ENCODE measurements at places on chromosomes 6 and 20.

- H3K36me3 ChIP-seq: no peaks in the 10 kb centered on the region
- no peaks in the 10 kb centered on the region for H3K27me3 ChIP-seq
- no peak overlapping the region for H3K27ac ChIP-seq
- DNase-seq: no peak
Measured at GRCh38 chr6:97000138-97000537, 75.6 kb downstream of the KLHL32 start.

- no peaks in the 10 kb centered on the region for H3K36me3 ChIP-seq
- no peaks in the 10 kb centered on the region for H3K27me3 ChIP-seq
- no peaks in the 10 kb centered on the region for H3K4me1 ChIP-seq
- no peak overlapping the region for H3K4me3 ChIP-seq
Measured at GRCh38 chr20:18686696-18687095, 98.8 kb downstream of the DTD1 start.

GRCh38 chr6:79149884-79150283, 71.8 kb upstream of the PHIP start:
- H3K4me1 ChIP-seq: no peaks in the 10 kb centered on the region
- H3K4me3 ChIP-seq: no peak overlapping the region
- no peak overlapping the region for H3K27ac ChIP-seq
- H3K27me3 ChIP-seq: no peaks in the 10 kb centered on the region
- no peaks in the 10 kb centered on the region for H3K36me3 ChIP-seq
- DNase-seq: no peak

- H3K27ac ChIP-seq: no peak overlapping the region
- DNase-seq: no peak
- H3K27me3 ChIP-seq: no peaks in the 10 kb centered on the region
- no peak overlapping the region for H3K4me3 ChIP-seq
Measured at GRCh38 chr6:122734529-122735395, 44.8 kb upstream of the FABP7 start.

DNA sequence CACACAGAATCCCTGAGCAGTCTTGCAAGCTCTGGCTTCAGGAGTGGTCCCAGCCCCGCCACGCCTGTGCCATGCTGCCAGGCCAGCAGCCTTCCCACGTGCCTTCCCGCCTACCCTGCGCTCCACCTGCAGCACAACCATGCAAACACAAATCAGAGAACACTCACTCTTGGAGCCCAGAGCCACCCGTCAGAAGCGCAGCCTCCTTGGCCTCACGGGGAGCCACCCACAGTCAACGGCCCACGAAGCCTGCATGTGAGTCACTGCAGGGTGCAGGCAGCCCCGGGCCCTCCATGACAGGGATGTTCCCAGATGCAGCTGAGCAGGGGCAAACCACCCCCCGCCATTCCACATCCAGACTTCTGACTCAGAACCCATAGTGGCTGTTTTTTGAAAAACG, 217.0 kb downstream of the DLL1 start:
- H3K4me3 ChIP-seq: no peak overlapping the region
- H3K27ac ChIP-seq: no peak overlapping the region

DNA sequence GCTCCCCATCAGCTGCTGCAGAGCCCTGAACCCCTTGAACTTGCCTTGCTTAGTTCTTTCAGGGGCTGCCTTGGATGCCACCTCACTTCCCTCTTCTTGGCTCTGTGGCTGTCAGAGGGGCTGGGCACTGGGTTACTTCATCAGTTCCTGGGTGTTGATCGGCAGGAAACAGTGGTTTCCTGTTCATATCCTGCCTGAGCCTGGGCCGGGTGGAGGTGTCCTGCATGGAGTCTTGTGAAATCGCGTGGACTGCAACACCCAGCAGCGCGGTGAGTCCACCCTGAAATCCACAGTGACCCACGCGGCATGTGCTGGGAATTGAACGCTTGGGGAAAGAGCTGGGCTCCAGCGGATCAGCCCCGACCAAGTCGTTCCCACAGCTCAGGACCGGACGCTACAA, 97.5 kb downstream of the CDH26 start:
- no peaks in the 10 kb centered on the region for H3K36me3 ChIP-seq
- no peaks in the 10 kb centered on the region for H3K4me1 ChIP-seq
- DNase-seq: no peak
- H3K27me3 ChIP-seq: no peaks in the 10 kb centered on the region
- no peak overlapping the region for H3K27ac ChIP-seq
- no peak overlapping the region for H3K4me3 ChIP-seq

DNA sequence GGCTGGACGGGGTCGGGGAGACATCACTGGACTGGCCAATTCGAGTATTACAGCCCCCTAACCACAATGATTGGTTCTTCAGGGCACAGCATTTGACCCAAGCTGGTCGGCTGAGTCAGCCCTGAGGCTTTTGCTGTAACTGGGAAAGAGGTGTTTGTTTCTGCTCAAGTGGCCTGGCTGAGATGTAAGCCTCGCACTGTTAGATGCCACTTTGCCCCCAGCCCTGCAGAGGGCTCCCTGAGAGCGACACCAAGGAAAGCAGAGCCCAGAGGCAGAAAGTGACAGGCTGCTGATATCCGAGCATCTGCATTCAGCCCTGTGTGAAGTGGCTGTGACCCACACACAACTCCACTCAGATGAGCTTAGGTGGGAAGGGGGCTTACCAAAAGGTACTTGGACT, 19.4 kb downstream of the ERGIC3 start:
- H3K27ac ChIP-seq: no peak overlapping the region
- no peaks in the 10 kb centered on the region for H3K36me3 ChIP-seq
- peak; percentile 37 for DNase-seq
- H3K4me3 ChIP-seq: no peak overlapping the region
- no peaks in the 10 kb centered on the region for H3K27me3 ChIP-seq

DNA sequence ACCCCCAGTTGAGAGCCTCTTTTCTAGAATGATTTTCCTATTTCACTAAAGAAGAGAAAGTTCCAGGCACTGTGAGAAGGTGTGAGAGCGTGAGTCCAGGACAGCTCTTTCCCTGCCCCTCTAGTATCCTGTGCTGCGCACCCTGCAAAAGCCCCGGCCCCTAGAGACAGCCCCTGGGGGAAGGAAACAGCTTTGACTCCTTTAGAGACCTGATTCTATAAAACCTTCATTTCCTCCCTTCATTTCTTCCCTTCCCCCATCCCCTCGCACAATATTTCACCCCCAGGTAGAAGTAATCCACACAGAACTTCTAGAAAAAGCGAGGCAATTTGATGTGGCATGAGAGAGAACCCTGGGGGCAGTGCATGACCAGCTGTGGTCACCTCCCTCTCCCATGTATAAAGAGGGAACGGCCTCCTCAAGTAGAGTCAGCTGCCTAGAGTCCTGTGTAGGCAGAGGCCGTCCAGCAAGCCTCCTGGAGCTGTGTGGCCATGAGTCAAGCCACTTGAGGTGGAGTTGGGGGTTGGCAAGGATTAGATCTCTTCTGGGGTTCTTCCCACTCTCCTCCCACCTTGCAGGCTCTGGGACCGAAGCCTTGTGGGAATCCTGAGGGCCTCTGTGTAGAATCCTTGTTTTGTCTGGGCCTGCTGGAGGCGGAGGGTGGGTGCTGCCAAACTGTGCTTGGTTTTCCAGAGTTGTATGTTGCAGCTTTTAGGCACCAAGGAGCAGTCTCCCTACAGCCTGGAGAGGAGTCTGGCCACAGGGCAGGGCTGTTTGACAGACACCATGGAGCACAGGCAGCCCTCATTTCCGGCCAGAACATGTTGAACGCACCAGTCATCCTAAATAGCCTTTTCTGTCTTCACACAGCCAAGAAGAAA, 41.7 kb downstream of the CHMP4B start:
- H3K27me3 ChIP-seq: no peaks in the 10 kb centered on the region
- peaks cover 90% of the 10 kb centered on the region for H3K4me1 ChIP-seq
- no peak overlapping the region for H3K4me3 ChIP-seq

DNA sequence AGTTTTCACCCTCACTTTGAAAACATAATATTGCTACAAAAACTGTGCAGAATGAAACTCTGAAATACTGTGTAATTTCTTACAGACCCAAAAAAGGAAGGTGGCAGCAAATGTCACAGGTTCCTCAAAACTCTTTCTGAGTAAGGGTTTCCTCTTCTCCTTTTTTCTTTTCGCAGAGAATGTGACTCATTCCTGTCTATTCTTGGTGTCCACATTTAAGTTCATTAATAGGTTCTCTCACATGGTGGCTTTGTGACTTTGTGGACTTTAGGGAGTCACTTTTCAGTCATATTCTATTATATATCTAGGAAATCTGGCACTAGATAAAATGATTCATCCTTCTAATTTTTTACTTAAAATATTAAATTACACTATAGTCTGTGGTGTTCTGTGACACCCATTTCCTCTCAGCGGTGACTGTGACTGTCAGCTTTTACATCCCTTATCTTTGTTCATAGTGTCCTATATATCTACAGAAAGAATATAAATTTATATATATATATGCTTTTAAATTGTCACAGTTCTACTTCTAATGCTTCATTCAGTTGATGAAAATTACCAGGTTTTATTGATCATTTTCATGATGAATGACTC, 126.8 kb upstream of the HCRTR2 start:
- H3K27me3 ChIP-seq: no peaks in the 10 kb centered on the region
- no peak overlapping the region for H3K4me3 ChIP-seq
- DNase-seq: no peak
- 0 out of 2 replicates have a peak, but pooled peaks cover 3% of the 10 kb centered on the region for H3K4me1 ChIP-seq

DNA sequence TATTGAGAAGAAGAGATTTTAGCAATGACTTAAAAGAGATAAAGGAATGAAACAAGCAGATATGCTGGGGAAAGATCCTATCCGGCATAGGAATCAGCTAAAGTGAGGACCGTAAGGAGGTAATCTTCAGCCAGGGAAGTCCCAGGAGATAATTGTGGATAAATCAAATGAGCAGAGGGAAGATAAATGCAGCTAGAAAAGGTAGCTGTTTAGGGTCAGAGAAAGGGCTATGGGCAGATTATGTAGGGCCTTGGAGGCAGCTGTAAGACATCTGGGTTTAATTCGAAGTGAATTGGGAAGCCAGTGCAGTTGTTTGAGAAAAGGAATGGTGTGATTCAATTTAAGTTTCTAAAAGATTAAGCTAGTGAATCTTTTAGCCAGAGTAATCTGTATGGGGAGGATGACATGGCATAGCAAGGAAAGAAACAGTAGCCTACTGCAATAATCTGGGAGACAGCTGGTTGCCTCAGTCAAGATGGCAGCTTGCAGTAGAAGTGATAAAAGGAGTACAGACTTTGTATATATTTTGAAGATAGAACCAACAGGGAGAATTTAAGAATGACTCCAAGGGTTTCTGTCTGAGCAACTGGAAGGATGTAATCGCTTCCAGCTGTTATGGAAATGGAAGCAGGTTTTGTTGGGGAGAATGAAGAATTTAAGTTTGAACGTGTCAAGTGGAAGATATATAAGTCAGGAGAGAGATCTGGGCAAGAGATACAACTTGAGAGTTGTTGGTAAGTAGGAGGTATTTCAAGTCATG, 552.3 kb upstream of the FLRT3 start:
- H3K4me1 ChIP-seq: no peaks in the 10 kb centered on the region
- H3K4me3 ChIP-seq: no peak overlapping the region
- no peaks in the 10 kb centered on the region for H3K27me3 ChIP-seq

DNA sequence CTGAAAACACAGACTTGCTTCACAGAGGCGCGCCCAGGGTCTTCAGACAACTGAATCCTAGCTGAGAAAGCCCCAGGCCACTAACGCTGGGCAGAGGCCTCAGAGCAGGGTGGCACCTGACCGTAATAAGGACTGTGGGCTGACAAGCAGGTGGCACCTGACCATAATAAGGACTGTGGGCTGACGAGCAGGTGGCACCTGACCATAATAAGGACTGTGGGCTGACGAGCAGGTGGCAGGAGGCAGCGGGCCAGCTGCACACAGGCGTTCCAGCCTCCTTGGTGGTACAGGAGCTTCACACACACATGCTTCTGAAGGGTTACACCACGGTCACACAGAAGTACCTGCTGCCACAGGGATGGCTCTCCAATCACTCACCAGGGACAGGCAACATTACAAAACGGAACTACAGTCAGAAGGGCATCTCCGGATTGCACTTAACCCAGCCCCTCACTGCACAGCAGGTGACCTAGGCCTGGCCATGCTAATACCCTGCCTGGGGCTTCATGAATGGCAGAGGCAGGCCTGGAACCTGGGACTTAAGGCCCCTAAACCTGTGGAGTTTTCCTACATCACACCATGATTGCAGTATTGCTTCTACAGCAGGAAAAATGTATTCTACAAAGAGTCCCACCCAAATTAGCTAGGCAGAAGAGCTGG, 50.8 kb downstream of the PSMG4 start:
- no peaks in the 10 kb centered on the region for H3K27me3 ChIP-seq
- H3K4me1 ChIP-seq: no peaks in the 10 kb centered on the region
- no peaks in the 10 kb centered on the region for H3K36me3 ChIP-seq
- DNase-seq: peak; percentile 66
- no peak overlapping the region for H3K4me3 ChIP-seq

DNA sequence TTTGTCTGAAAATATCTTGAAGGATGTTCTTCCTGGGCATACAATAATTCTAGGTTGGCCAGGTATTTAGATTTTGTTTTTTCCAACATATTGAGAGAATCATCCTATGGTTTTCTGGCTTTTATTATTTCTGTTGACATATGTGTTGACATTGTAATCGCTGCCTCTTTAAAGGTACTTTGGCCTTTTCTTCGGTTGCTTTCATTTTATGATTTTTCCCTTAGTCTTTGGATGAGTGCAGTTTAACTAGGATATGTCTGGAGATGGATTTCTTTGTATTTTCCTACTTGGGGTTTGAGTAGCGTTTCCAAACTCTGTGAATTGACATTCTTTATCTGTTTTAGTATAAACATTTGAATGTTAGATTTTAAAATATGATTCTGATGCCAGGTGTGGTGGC, 11.5 kb downstream of the SERPINB1 start:
- H3K36me3 ChIP-seq: no peaks in the 10 kb centered on the region
- DNase-seq: no peak
- no peaks in the 10 kb centered on the region for H3K4me1 ChIP-seq
- H3K27me3 ChIP-seq: no peaks in the 10 kb centered on the region
- H3K4me3 ChIP-seq: no peak overlapping the region

- H3K4me1 ChIP-seq: no peaks in the 10 kb centered on the region
- H3K4me3 ChIP-seq: no peak overlapping the region
- DNase-seq: no peak
- H3K27ac ChIP-seq: no peak overlapping the region
- no peaks in the 10 kb centered on the region for H3K27me3 ChIP-seq
- H3K36me3 ChIP-seq: no peaks in the 10 kb centered on the region
Measured at GRCh38 chr6:14513496-14514393, 396.2 kb downstream of the CD83 start.

DNA sequence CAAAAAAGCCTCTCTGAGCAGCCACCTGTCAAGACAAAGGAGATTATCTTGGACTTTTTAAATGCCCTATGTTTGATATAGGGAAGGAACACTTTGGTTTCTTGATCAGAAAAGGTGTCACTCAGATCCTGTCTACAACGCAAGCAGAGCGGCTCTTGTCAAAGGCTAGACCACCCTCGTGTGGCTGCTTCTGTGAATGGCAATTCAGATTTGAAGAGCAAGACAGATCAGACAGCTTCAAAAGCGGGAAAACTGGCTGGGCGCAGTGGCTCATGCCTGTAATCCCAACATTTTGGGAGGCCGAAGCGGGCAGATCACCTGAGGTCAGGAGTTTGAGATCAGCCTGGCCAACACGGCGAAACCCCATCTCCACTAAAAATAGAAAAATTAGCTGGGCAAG, 10.1 kb upstream of the NXT1 start:
- DNase-seq: no peak
- no peak overlapping the region for H3K27ac ChIP-seq
- H3K4me3 ChIP-seq: no peak overlapping the region
- no peaks in the 10 kb centered on the region for H3K27me3 ChIP-seq
